ENCODE measurements at places on chromosomes 7 and 10. TPM values are rescaled to one million over a fixed set of nuclear protein-coding genes. Genes with fewer than 3 reads are reported as not detected.

DNA sequence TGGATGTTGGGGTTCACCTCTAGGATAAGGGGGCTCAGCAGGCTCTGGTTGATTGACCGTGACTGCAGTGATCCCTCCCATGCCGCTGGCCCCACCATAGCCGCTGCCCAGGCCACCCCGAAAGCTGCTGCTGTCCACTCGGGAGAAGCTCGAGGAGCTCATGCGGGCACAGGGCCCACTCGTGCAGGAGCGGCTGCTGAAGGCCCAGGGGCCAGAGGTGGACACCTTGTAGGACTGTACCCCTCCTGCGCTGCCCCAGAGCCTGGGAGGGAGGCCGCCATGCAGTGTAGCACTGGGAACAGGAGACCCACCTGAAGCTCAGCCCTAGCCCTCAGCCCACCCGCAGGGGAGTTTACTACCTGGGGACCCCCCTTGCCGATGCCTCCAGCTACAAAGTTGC is 70.0 kb downstream of the CHRM2 start:
- DNase-seq: no peak

SIRT1 gene
- 33.3 TPM for polyA plus RNA-seq

- no peak for DNase-seq
These were observed 24.3 kb downstream of the HSPB1 start for GRCh38 chr7:76326646-76327233.

DNA sequence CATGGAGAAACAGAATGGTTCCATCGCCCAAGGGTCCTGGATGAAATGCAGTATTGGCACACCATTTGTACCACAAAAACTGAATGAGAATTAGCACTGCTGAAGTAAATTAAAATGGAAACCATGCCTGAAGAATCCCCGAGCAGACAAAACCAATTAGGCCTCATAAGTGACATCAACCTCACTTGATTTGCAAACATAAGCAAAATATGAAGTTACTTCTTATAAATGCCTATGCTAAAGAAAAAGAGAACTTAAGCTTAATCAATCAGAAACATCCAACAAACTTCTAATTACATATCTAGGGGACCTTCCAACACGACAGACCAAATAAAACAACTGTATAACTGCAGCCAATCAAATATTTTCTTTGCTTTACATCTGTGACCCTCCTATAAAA is 4.4 kb downstream of the FAM3C start:
- no peak for DNase-seq

PRSS2 gene
- polyA plus RNA-seq: not detected

PAX4 gene
- not detected for polyA plus RNA-seq

GRCh38 chr10:29496341-29497162 is 138.2 kb downstream of the SVIL start:
- DNase-seq: peak; percentile 60

DNA sequence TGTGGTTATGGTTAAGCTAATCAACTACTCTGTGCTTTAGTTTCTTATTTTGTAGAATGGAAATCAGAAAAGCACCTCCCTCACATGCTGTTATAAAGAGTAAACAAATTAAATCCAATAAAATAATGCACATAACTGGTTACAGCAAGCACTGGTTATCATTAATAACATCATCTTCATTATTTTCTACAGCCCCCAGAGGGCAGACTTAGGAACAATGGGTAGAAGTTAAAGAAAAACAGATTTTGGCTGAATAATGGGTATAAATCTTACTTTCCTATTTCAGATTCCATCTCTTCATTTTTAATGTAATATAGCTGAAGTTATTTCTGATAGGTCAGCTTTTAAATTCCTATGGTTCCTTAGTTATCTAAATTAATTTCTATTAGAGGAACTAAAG is 126.5 kb downstream of the DOCK4 start:
- DNase-seq: no peak

HHEX gene
- polyA plus RNA-seq: 8.2 TPM

NUTM2A gene
- polyA plus RNA-seq: 5.3 TPM

DNA sequence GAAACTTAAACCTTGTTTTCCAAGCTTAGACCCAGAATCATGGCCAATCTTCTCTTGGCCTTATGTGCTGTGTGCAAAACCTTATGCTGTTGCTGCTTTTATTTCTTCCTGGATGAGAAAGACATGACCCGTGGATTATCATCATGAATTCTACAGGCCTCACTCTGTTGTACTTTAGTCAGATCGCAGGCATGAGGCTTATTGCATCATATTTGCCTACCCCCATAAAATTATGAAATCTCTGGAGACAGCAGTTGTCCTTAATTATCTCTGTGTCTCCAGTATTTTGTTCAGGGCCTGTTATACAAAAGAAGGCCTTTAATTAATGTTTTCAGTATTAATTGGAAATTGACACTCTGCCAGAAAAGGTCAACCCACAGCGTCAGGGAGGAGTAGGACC is 71.6 kb downstream of the PLCE1 start:
- DNase-seq: no peak

- DNase-seq: no peak
These were observed 1.9 kb upstream of the UNC5B start for GRCh38 chr10:71210542-71210871.

DNA sequence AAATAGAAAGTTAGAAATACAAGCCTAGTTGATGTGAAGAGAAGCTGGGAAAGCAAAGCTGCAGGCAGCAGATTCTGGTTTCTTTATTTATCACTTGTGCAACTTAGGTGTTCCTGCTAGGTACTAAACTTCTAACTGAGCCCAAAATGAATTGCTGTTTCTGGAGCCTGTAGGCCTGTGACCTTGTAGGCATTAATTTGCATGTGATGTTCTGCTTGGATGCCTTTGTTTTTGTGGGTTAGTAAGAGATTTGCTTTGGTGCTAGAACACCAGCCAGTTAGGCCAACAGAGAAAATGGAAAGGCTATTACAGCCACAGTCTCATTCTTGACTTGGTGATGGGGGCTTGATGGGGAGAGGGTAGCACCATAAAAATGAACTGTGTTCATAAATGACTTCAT is 370.7 kb downstream of the PPP1R3A start:
- no peak for DNase-seq

MPP7 gene
- 7.6 TPM for polyA plus RNA-seq

ZNF92 gene
- 21.3 TPM for polyA plus RNA-seq

DNA sequence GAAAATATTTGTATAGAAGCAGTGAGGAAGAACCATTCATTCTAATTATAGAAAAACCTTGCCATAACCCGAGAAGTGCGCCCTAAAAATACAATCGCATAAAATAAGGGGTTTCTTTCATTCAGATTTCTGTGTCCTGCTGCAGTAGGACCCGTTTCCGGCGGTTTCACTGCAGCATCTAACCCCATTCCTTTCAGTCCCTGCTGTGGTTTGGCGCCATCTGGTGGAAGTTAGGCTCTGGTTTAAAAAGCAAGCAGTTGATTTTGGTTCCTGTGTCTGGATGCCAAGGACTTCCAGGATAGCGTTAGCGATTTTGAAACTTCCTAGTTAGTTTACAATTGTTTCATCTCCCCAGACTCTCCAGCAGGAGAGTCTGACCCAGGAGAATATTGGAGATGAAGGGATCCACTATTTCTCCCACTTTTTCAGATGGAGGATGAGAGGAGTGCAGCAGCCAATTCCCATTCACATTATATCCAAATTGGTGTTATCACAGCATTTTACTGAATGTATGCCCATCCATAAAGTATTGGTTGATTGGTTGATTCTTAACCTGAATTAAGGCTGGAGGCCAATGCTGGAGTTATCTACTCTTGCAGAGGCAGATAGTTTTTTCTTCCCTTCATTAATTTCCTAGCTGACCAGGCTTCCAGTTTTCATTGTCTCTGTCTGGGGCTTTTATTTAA is 128.8 kb upstream of the CACNA2D1 start:
- peak; percentile 88 for DNase-seq

FOXI2 gene
- 1.2 TPM for polyA plus RNA-seq

GRCh38 chr7:136039577-136040345 is 62.6 kb upstream of the MTPN start:
- DNase-seq: no peak

- no peak for DNase-seq
These were observed 128.4 kb upstream of the PLPP4 start for GRCh38 chr10:120328647-120329046.

GRCh38 chr10:118900617-118901016 is 128.9 kb upstream of the NANOS1 start:
- DNase-seq: no peak

DNA sequence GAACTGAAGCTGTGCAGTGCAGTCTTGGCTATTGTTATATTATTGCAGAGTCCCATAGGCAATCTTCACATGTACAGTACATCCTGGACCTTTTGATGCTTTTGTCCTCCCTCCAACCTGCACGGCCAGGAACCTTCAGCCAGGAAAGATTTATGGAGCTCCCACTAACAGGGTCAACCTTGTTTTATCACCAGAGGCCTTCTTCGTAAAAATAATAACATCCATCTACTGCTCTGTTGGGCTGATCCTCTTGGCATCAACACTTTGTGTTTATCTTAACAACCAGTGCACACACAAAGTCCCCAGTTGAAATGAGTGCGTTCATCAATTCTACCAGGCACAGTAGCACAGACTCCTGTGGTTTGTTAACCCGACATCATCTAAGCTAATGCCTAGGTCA is 72.4 kb downstream of the AGMO start:
- peak; percentile 48 for DNase-seq

- DNase-seq: no peak
These were observed 155.2 kb upstream of the PRSS1 start for GRCh38 chr7:142594078-142594477.

GRCh38 chr7:32892521-32893206 is 1.1 kb upstream of the KBTBD2 start:
- peak; percentile 50 for DNase-seq

- no peak for DNase-seq
These were observed 21.6 kb downstream of the HIP1 start for GRCh38 chr7:75716992-75717626.

DNA sequence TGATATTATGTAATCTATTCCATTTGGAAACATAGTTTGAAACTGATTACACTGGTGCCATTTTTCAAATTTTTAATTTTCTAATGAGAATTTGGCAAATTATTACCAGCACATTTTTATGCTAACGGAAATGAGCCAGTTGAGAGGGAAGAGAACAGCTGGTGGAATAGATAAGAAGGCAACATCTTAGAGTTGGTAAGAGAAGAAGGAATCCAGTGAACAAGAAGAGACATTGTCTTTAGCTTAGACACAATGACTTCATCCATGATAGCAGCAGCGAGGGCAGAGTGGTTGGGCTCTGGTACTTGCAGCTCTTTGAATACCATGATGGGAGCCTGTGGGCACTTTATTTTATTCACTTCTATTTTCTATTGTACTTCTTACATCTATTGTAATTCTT is 89.6 kb downstream of the CHRM2 start:
- DNase-seq: no peak

- no peak for DNase-seq
These were observed 69.9 kb upstream of the LRRC4 start for GRCh38 chr7:128100949-128101713.

DNA sequence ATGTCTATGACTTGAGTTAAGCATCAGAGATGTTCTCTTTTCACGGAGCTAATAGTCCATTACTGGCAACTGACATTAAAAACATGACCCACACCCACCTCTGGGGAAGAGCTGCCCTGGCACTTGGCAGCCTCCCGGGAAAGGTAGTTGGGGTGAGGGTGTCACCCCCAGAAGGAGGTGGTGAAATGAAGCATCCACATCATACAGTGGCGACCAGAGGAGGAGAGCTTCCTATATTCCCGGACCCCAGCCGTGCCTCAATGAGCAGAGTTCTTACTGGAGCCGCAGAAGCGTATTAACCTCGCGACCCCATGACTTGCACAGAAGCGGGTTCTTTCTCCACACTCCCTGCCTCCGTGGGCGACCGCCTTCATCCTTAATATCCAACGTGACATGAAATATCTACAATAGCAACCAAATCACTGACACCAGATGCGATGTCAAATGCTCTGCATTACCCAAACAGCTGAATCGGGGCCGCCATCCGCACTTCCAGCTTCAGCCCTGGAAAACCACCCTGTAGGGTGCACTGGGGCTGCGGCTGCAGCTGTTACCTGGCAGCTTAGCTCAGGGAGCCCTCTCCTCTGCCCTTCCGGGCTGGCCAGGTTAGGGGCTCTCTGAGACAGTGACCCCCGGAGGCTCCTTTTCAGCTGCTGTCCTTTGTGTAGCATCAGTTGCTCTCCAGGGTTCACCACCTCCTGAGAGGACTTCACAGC is 103.1 kb upstream of the PARD3 start:
- DNase-seq: no peak

PSD gene
- 13.2 TPM for polyA plus RNA-seq

UPP1 gene
- 15.7 TPM for polyA plus RNA-seq

DNA sequence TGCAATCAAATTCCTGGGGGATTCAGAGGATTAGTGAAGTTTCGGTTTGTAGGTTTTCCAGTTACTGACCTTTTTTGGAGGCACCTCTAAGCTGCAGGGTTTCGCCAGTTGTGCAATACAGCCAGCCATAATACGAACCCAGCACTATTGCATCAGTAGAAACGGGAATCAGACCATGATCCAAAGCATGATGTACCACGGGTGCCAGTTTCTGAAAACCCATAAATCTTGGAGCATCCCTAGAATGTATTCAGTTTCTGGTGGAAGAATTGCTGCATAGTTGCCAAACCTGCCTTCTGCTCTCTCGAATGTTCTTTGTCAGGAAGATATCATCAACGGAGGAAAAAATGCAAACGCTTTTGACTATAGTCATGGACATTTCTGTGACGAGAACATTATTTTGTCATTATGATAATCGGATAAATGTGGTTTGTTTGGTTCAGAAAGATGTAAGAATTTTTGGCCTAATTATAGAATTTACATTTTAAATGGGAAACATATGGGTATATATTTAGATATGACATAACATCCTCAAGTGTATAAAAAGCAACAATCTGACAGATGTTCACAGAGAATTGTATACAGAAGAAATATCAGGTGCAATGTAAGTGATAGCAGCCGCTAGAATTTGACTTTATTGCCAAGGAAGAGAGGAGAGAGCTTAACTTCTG is 186.2 kb upstream of the PRKCQ start:
- DNase-seq: no peak

GRCh38 chr7:100220586-100221230 is 959 bp downstream of the PVRIG start:
- no peak for DNase-seq

DNA sequence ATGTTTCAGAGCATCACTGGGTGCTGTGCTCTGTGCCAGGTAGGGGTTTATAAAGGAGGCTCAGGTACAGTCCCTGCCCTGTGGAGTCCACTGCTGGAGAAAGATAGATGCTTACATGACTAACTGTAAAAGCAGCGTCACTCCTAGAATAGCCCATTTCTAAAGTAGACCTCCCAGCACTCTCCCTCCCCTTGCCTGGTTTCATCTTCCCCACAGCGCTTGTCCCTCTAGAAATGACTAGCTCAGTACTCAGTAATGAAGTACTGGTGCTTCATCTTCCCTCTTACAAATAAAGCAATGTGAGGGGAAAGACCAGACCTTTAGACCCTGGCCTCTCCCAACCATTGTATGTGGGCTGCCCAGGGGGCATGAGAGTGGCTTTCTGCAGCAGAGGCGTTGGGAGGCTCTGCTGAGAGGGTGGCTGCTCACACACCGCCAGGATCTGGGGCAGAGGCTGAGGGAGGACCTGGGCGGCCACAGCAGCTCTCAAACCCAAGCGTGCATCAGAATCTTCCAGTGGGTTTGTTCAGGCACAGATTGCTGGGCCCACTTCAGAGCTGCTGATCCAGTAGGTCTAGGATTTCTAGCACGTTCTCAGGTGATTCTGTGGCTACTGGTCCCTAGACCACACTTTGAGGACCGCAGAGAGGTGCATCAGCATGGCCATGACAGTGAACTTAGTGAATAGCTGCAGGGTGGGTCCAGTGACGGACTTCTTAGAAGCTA is 110.3 kb upstream of the ANLN start:
- DNase-seq: no peak

GRCh38 chr10:114990586-114990985 is 52.6 kb downstream of the TRUB1 start:
- no peak for DNase-seq
